ENCODE measurements at places on chromosomes 1 and 21. TPM values are rescaled to one million over a fixed set of nuclear protein-coding genes. Genes with fewer than 3 reads are reported as not detected.

Gene MFAP2
- total RNA-seq = 2.1 TPM

- DNase-seq = no peak
Measured at GRCh38 chr21:36193200-36193599, 36.6 kb downstream of the DOP1B start.

DNA sequence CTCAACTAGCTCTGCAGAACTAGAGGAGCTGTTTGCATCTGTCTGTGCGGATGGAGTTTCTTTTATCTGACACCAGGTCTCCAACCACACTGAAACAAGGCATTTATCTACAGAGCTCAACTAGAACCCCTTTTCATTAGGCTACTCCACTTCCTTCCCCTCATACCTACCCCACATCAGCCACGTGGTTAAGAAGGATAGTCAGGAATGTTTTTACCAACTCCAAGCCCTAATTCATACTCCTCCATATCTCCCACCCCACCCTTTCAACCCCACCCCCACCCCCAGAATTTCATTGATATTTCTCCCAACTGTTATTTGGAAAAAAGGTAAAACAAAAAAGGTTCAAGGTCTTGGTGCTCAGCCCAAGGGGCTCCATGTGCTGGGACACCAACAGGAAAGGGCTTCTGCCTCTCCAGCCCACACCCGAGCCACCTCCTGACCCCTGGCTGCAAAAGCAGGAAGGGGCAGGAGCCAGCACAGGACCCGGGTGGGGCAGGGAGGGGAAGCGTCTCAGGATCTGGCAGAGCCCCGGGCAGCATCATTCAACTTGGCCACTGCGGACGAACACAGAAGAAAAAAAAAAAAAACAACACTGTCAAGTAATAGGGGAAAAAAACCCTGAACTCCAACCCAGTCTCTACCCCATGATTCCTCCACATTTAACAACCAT is 7.0 kb downstream of the ENSA start:
- DNase-seq = peak; percentile 62

DNA sequence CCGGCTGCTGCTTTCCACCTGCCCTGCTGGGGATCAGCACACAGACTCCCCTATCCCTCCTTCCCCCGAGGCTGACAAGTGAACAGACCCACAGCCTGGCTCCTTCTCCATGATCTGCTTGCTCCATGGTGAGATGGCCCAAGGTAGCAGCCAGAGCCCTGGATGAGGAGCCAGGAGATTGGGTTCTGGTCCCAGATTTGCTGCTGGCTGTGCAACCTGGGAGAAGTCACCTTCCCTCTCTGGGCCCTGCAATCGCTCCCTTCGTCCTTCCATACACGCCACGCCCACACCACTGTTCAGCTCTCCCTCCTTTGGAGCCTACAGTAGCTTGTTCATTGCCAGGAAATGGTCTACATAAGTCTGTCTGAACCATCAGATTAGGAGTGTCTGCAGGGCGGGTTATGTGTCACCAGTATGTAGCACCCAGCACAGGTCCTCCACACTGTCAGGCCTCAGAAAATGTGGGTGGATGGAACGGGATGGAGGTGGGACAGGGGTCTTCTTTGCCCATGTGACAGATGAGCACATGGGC is 9.2 kb upstream of the EPHA8 start:
- no peak for DNase-seq

GRCh38 chr1:50422675-50422945 is 633 bp downstream of the DMRTA2 start:
- DNase-seq = no peak

DNA sequence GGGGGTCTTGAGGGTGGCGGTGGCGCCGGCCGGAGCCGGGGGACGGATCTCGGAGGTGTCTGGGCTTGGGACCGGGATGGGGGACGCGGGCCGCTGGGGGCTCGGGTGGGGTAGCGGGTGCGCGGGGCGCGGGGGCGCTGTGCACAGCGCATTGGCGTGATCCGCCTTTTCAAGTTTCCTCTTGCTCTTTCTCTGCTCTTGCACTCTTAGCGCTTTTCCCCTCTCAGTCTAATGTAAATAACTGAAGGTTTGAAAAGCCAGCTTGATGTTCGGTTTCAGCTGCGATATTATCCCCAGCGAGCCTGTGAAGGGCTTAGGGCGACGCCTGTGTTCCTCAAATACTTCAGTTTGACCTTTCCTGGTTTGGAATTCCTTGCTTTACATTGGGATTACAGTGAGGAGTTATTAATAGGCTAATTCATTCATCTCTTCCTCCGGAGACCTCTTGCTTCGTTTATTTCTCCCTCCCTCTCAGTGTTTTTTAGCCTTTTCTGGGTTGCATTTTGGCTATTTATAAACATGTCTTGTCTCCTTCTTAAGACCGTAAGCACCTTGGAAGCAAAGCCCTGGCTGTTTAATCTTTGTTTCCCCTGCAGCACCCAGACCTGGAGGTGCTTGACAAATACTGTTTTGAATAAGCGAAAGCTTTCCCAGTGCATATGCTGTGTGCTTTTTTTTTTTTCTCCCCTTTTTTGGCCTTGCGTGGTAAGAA is 693 bp downstream of the RAB4A start:
- no peak for DNase-seq

Gene AADACL4
- not detected for total RNA-seq

GRCh38 chr1:13764588-13765332 is 64.8 kb downstream of the PRDM2 start:
- DNase-seq = no peak

Gene SLC1A7
- not detected for total RNA-seq

DNA sequence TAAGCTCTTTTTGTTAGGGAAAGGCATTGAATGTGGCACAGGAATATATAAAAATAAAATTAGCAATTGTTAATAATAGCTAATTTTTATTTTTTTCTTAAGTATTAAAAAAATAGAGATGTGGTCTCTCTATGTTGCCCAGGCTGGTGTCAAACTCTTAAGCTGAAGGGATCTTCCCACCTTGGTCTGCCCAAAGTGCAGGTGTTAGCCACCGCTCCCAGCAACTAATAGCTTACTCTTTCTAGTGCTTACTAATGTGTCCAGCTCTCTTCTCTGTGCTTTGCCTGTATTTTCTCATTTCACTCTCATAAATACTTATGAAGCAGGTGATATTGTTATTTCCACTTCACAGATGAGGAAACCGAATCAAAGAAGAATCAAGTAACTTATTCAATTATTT is 13.4 kb upstream of the IL24 start:
- DNase-seq = no peak

- no peak for DNase-seq
Measured at GRCh38 chr1:208252836-208253576, 8.8 kb upstream of the PLXNA2 start.

Gene RGS4
- 0.52 TPM for total RNA-seq

DNA sequence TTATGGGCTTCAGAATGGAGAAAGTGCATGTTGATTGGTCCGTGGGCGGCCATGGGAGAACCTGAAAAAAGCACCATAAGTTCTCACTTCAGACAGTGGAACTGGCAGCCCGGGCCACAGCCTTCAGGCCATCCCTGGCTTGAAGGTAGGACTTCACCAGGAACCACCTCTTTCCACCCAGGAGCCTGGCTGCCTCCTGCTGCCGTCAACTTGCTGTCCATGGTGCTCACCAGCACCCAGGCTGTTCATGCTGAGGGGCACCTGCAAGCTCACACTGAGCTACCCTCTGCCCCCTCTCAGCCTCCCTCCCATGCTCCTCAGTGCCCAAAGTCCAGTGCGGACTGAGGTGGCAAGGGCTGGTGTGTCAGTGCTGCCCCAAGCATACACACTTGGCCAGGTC is 12.9 kb upstream of the FNBP1L start:
- DNase-seq = no peak

Gene TMEM200B
- 2.1 TPM for total RNA-seq

- DNase-seq = no peak
Measured at GRCh38 chr1:59685666-59686065, 129.1 kb upstream of the HOOK1 start.

DNA sequence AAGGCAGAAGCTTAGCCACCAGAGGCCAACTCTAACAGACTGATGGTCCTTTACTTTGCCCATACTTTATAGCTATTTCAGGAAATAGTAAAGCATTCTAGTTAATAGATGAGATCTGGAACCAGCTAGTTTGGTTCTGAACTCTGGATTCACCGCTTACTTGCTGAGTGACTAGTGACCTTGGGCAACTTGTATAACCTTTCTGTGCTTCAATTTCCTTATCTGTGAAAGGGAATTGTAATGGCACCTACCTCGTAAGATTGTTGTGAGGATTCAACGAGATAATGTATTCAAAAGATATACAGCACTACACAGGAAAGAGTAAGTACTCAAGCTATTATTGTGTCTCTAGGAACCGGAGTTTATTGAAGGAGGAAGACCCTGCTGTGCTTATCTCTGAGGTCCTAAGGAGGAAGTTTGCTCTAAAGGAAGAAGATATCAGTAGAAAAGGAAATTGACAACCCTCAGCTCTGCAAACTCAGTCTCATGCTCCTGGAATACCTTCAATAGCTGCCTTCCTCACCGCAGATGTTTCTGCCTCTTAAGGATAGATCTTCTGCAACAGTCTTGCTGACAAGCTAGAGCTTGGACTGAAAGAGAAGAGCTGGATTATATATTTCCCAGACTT is 11.9 kb downstream of the MTFR1L start:
- no peak for DNase-seq

DNA sequence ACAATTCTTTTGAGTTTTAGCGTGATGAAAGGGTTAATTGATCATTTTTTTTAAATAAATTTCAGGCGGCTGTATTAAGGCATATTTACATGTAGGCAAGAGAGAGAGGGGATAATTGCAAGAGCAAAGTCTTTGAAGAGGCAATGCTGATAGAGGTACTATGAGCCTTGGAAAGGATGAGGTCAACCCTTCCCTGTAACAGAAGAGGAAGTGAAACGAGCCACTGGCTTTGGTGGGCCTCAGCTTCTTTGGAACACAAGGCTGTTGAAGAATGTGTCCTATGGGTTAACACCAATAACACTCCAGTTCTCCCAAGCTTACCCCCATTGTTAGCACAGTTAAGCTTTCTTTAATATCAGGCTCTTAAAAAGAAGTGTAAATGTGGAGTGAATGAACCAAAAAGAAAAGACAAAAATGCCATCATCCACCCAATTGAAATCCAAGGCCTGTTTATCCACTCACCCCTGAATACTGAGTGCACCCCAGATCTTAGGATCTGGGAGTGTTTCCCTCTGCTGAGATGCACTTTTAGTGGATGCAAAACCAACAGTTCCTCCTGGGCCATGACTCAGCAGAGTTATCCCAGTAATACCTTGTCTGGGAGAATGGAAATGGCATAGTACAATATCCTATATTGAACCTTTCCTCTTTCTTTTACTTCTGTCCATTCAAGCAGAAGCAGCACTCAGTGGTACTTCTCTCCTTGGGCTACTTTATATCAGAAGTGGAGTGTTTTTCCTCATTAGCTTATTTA is 216.4 kb downstream of the SLC44A5 start:
- no peak for DNase-seq

Gene LRRC71
- total RNA-seq = 7.7 TPM

Gene IKBKE
- total RNA-seq = 9.8 TPM

DNA sequence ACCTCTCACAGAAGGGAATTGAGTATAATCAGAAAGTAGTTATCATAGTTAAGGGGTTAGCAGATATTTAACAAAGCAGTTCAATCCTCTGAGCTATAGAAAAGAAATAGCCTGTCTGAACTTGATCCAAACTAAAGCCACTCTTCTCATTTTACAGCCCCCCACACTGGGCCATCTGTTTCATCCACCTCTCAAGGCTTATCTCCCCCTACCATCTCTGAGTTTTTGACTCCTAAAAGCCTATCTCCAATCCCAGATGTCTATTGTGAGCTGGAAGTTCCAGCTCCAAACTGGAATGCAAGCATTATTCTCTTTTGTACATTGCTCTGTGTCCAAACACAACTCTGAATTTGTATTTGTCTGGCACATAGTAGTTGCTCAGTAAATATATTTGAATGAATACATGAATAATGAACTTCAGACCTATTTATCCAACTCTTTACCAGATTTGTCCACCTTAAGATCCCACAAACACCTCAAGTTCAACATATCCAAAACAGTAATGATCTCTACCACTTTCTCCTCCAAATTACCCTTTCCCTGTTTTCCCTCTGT is 98.1 kb downstream of the PLPP3 start:
- no peak for DNase-seq

DNA sequence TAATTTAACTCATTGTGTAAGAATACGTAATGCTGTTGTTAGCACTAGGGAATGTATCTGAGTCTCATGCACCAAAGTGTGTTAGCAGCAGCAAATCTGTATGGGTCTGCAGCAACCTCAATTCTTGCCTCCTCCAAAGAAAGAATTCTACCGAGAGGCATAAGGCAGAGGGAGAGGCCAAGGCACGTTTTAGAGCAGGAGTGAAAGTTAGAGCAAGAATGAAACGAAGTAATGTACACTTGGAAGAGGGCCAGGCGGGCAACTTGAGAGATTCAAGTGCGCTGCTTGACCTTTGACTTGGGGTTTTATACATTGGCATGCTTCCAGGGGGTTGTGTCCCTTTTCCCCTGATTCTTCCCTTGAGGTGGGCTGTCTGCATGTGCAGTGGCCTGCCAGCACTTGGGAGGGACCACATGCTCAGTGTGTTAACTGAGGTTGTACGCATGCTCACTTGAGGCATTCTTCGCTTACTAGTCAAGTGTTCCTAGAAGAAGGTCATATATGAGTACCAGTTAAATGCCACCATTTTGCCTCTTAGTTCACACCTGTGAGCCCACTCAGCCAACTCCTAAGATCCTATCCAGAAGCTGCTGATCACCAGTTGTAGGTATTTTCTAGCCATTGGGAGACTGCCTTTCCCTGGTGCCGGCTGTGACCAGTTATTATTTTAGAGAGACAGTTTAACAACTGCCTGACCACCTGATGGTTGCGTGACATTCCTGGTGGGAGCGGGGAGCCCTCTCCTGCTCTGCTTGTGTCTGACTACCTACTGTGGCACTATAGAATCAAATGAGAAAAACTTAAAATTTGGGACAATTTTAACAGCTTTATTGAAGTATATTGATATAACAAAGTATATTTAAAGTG is 2.7 kb upstream of the CNN3 start:
- DNase-seq = no peak

DNA sequence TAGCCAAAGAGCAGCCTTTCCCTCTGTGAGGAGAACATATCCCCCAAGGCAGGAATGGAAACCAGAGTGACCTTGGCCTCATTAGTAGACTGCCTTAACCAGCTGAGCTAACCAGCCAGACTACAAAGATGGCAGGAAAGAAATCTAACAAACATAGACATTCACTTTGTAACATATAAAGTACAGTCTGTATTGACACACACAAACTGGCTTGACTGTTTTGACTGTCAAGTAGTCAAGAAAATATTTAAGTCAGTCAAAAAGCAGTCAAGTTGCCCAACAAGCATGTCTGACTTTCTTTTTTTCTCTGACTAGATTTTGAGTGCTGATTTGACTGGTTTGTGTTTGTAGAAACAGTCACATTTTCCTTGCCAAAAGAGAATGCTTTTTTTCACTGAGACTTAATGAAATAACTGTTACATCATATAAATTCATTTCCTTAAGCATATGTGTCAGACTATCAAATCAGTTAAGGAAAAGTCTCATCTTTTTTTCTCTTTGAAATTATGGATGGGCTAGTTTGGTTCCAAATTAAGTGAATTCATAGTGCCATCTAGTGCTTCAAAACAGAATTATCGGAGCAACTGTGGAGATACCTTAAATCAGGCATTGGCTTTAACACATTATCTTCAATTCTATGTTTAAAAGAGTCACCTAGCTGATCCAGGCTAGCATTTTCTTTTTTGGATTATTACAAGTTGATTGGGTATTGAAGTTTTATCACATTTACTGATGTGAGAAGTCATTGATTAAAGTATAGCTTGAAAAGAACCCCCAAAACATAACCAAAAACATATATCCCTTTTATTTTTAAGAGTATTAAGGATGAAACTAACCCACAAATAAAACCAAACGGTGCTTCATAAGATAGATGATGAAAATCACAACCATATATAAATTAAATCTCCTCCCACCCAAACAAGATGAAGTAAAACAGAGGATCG is 75.0 kb downstream of the ATP6V1G3 start:
- no peak for DNase-seq

Gene SPRR4
- not detected for total RNA-seq

GRCh38 chr1:30412241-30413110 is 310.9 kb downstream of the MATN1 start:
- no peak for DNase-seq

Data from upper lobe of left lung (tissue), 6 donors.